ENCODE measurements at places on chromosomes 2 and 18.

DNA sequence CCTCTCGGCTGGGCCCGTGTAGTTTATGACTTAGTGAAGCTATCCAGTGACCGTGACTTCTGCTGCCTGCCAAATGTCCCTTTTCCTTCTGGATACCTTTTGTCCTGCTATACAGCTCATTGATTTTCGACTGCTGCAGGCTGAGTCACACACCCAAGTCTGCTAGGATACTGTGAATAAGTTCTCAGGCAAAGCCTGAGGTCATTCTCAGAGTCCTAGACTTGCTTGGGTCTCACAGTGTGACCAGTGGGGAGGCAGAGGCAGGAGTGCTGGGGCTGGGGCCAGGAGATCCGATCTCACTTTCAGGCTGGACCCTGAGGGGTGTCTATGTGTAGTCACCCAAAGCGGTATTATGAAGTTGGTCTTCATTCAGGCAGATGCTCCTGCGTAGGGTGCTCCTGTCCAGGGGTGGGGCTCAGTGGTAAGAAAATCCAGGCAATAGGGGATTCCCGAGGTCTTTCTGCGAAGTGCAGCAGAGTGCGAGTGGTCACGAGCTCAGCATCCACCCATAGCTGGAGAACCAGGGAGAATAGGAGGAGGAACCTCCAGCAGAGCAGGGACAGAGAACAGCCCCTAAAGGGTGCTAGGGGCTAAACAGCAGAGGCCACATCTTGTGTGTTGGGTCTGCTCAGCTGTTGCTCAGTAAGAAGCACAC lies 268.6 kb upstream of the NCKAP5 start:
- no peak for DNase-seq

DNA sequence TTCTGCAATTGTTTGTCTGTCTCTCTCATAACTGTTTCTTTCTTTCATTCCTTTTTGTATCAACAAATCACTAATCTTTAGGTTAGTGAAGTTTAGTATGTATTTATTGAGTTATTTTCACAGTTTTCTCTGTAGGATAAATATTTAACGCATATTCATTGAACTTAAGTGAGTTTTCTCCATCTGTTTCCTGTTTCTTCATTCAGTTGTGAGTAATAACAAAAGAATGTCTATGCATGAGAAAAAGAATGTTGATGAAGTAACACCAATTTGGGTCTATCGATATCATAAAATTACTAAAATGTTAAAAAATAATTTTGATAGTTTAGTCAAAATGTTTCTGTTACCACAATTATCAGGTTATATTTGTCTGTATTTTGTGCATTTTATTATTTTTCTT lies 948.0 kb downstream of the DSC3 start:
- no peak for DNase-seq

DNA sequence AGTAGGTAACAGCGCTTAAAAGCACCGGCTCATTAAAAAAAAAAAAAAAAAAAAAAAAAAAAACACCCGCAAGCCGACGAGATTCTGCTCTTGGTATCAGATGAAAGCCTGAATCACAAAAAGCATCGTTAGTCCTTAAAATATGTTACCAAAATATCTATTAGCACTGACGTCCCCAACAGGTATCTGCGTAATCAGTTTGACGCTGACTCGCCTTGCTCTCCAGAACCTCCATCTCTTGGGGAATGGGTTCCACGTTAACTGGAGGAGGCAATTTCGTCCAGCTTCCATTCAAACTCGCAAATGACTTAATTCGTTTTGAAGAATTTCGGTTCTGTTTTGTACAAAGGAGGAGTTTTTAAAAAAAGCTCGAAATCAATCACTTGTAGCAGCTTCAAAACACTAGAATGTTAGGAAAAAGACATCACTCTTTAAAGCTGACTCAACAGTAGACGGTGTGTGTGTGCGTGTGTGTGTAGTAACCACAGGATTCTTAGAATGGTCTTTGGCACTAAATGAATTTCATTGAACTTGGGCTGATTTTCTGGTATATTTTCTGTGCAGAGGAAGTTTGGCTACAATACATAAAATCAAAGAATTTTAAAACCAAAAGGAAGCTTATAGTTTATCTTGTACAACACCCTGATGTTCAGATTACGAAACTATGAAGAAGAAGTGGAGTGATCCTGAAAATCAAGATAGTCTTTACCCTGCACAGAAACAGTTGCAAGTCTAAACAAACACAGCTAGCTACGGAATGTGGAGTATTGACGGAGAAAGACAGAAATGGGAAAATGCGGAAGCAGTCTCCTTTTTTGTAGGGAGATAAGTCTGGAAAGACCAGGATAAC lies 1.1 kb upstream of the PGAP1 start:
- peak; percentile 45 for DNase-seq

GRCh38 chr18:6004683-6005082 lies 109.4 kb upstream of the TMEM200C start:
- DNase-seq: no peak

DNA sequence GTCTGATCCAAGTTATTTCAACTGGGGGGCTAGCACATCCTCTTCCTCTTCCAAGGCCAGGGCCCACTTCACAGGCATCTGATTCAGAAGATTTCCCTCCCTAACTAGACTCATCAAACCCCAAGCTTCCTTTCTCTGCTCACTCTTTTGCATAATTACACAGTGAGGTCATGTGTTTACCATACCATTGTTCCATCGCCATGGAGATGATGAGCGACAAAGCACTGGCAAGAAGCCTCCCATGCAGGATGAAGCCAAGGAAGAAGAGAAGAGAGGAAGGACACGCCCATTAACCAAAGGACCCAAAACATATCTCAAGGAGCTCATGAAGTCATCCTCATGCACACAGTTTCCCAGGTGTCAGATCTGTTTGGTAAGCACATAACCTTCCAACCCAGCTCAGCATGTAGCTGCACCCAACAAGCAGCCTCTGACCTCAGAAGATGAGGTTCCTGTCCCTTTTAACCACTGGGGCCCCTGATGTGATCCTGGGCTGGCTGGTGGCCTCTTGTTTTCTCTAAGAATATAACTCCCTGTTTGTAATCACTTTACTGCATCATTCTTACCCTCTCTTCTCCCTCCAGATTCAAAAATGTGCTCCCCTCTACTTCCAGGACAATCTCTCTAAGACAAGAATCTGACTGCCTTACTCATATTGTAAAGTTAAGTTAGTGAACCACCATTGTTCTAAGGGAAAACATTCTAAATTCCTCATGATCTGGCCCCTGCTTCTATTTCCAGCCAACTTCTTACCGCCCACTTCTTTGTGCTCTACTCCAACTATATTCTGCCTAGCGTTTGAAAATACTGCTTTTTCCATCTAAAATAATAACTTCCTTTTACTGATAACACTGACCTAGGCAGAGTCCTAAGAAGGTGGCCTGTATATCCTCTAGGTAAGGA lies 190.1 kb downstream of the TTC32 start:
- no peak for DNase-seq

DNA sequence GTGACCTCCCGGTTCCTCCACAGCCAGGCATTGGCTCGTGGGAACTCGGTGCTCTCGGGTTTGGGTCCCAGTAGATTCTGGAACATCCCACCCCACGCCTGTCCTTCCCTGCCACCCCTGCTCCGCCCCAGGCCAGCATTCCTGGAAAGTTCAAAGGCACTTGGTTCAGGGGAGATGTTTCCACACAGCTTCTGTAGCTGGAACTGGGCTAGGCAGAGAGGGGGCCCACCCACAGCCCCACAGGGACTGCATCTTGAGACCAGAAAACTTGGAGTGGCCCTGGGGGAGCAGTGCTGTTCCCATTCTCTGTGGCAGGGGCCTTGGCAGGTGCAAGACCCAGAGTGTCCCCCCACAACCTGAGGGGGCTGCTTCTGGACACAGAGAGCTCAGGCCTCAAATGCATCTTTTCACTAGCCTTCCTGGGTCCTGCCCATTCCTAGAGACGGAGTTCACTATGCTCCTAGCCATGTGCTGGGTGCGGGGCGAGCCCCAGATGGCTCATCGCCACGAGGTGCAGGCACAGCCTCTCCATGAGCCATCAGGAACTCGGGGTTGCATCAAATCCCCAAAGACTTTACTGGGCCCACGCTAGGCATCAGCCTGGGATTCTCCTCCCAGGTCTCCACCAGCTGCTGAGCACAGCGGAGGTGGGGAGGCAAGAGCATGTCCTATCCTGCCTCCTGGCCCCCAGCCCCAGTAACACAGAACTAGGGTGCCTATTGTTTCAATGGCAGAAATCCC lies 68.7 kb downstream of the ZFP36L2 start:
- DNase-seq: no peak

DNA sequence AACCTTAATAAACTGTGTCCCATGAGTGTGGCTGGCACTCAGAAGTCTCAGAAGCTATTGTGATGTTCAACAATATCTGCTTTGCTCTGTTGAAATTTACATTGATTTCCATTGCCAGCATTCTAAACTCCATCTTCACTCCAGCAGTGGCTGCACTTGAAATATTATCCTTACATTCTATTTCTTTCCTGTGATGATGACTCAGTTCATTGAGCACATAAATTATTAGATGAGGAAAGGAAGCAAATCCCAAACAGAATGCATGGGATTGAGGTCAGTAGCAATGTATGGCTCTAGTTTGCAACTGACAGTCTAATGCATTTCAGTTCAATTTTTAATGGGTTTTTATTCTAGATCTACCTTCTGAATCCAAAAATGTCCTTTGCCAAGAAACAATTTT lies 92.4 kb upstream of the TTN start:
- DNase-seq: no peak

- no peak for DNase-seq
Observed at GRCh38 chr2:218285604-218286003, 6.7 kb downstream of the TMBIM1 start.

DNA sequence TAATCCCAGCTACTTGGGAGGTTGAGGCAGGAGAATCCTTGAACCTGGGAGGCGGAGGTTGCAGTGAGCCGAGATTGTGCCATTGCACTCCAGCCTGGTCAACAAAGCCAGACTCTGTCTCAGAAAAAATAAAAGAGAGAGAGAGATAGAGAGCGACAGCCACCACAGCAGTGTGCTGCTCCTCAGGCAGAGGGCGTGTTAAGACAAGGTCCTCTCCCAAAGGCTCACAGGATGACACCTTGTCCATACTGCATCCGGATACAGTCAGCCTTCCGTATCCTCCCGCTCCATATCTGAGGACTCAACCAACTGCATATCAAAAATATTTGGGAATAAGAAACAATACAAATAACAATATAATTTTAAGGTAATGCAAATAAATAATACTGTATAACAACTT lies 20.1 kb downstream of the ARL4C start:
- DNase-seq: no peak

DNA sequence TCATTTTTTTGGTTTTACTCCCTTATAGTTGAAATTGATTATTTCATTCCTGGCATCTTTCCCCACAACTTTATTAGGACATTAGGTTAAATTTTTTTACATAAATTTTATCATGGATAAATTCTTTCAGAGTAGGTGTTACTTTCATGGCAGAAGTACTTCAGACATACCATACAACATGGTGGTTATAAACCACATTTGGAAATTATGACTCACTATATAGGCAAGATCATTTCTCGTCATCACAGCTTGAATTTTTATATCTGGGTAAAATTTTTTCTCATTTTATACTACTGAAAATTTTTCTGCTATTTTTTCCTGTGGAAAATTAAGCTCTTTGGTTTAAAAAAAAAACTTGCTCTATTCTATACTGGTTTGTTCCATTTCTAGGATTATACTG lies 111.9 kb upstream of the COL5A2 start:
- DNase-seq: no peak

- no peak for DNase-seq
Observed at GRCh38 chr18:48942554-48943261, 8.1 kb downstream of the SMAD7 start.
